ENCODE measurements at places on chromosomes 13 and 19.

DNA sequence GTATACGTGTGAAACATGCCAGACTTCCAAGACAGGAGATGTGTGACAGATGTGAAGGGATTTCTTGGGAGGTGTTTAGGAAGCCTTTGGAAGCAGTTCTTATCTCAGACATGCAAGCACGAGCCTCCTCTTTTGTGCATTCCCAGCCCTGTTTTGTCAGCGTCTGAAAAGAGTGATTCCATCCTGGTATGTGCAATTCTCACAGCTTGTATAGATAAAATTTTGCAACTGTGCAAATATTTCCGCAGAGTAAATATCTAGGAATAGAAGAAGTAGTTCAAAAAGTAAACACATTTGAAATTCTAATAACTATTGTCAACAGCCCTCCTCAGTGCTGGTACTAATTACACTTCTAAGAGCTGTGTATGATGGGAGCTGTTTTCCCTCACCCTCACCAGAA lies 72.3 kb upstream of the C1QTNF9B start:
- DNase-seq: no peak

- no peak for DNase-seq
Measured at GRCh38 chr19:7489609-7490044, 792 bp upstream of the PEX11G start.

GRCh38 chr19:30891051-30891450 lies 458.2 kb downstream of the TSHZ3 start:
- DNase-seq: no peak

- DNase-seq: no peak
Measured at GRCh38 chr19:23969630-23970029, 54.9 kb downstream of the ZNF726 start.

- no peak for DNase-seq
Measured at GRCh38 chr13:110012102-110012739, 225.8 kb upstream of the IRS2 start.

All from CD4-positive, alpha-beta T cell treated with Interleukin-2 at 100 ng/mL for 4 hours (primary cell).